D341Med (cell line): ENCODE measurements at places on chromosomes 1 and 21.

GRCh38 chr1:204384636-204385352 is 25.1 kb upstream of the PLEKHA6 start:
- DNase-seq = no peak

- DNase-seq = peak; percentile 76
These were observed 5.3 kb upstream of the MROH9 start for GRCh38 chr1:170929835-170930554.

- no peak for DNase-seq
These were observed 19.8 kb downstream of the ZBTB17 start for GRCh38 chr1:15956150-15956549.

GRCh38 chr1:6979003-6979613 is 193.9 kb downstream of the CAMTA1 start:
- no peak for DNase-seq

GRCh38 chr1:2256435-2257244 is 28.5 kb downstream of the SKI start:
- DNase-seq = no peak

DNA sequence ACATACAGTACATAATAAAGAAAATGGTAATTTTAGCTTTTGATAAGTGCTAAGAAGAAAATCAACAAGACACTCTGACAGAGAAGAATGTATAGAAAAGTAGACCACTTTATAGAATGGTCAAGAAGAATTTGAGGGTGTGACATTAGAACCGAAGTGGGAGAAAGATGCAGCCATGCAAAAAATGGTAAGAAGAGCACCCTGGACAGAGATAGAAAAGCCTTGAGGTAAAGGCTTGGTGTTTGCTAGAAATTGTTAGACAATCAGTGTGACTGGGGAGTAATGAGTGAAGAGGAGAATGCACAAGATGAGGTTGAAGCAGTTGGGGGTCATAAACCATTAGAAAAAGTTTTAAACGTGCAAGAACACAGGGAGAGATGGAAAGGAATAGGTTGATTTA is 23.5 kb downstream of the MAEL start:
- DNase-seq = no peak

GRCh38 chr1:198245379-198245778 is 88.6 kb downstream of the NEK7 start:
- no peak for DNase-seq

DNA sequence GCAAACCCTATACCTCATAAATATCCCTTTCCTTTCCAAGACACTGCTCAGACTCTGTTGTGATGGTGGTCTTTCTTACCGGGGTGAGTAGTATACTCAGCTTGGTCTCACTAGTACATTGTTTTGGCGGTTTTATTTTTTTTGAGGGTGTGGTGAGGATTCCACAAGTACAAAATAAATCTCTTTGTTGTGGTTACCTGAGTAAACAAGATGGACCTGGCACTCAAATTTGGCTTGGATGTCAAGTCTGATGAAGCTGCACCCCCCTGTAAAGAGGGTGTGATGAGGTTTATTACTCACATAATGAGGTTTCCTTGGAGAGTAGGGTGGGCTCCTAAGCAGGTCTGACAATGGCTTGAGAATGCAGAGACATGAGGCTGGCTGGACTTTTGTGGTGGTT is 68.2 kb upstream of the KCNJ6 start:
- no peak for DNase-seq

DNA sequence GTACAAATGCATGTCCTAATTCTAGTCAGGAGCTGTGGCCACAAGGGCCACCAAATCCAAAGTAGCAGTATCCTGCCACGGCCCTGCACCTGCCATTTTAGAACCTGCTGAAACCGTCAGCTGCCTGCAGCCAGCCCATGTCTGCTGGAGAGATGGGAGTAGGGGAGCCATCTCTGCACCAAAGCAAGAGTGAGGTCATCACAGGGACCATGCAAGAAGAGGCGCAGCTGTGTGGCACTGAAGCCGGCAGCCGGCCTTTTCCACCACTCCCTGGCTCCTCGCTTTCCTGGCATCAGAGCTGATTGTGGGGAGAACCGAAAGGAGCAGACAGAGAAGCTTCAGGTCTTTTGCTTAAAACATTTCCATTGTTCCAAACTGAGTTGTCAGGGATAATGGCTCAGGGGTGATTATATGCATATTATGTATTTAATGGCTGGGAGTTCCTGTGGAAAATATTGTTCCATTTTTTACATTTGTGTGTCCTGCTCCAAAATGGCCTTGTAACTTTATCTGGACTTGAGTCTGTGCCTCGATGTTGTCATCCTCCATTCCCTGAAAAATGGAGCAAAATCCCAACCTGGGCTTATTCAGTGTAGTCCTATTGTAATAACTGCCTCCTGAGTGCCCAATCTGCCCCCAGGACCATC is 18.7 kb upstream of the NBL1 start:
- no peak for DNase-seq

- DNase-seq = no peak
These were observed 6.0 kb downstream of the PABPC4 start for GRCh38 chr1:39570477-39571177.

- DNase-seq = no peak
These were observed 13.0 kb upstream of the GUCA2B start for GRCh38 chr1:42140191-42140590.

DNA sequence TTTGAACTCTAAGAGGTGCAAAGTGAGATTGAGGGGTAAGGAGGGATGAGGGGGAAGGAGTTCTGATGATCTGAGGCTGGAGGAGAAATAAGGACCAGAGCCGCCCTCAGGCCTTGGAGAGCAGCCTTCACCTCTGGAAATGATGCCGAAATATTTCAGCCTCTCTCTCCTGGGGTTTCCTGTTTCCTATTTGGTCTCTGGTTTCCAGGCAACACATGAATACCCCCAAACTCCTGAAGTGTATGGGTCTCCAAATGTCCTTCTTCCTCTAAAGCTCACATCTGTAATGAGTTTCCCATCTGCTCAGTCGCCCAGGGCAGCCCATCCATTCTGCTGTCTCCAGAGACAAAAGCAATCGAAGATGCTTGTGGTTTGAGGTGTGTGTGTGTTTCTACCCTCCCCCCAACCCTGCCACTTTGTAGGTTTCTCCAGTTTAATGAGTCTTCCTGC is 52.0 kb upstream of the FAM20B start:
- DNase-seq = no peak

- DNase-seq = no peak
These were observed 169.1 kb downstream of the TRIM33 start for GRCh38 chr1:114341856-114342255.

DNA sequence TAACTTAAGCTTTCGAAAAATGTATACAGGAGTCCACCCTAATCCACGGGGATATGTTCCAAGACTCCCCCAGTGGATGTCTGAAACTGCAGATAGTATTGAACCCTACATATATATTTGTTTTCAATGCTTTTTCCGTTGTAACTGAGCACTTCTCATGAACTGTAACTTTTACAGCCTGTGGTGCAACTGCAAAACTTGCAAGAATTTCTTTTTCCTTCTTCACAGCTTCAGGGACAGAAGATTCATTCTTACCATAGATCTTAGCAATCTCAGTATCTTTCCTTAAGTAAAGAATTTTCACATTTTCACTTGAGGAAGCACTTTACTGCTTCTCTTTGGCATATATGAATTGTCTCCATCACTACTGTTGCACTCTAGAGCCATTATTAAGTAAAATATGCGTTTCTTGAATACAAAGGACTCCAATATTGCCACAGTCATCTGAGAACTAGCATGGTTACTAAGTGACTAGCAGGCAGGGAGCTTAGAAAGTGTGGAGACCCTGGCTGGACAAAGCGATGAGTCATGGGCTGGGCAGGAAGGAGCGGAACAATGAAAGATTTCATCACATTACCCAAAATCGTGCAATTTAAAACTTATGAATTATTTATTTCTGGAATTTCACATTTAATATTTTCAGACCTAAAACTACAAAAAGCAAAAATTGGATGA is 14.1 kb downstream of the DPYD start:
- no peak for DNase-seq

GRCh38 chr1:28135371-28136168 is 40.9 kb downstream of the PTAFR start:
- no peak for DNase-seq

DNA sequence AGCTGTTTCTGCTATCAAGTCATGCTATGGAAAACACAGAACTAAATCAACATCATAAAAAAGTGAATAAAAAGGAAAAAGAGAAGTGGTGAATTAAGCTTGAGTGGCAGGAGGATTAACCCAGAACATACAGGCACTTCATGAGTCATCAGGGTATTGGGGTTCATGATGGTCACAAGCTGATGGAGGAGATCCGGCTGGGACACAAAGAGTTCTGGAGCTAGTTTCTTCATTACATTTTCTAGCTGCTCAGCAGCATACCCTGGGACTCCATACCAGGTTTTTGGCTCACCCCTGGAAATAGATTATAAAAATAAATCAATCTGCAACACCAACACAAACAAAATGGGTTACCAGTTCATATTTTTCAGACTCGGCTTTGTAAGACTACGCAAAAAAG is 42.5 kb upstream of the SYT2 start:
- DNase-seq = no peak

DNA sequence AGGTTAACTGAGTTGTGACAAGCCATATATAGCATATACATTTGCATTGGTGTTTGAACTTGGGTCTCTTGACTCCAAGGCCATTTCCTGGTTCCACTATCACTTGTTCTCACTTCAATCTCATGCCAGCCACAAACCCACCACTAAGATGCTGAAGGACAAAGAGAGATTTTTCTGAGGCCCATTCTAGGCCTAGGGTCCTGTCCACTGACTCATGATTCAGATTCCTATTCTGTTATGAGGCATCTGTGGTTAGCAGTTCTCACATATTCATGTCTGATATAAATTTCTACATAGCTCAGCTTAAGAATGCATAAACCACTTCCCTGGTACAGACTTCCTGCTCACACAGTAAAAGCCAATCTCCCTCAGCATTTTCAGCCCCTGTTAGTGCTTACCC is 326.1 kb upstream of the BEND5 start:
- DNase-seq = no peak

- no peak for DNase-seq
These were observed 560.4 kb downstream of the PTBP2 start for GRCh38 chr1:97281962-97282361.

DNA sequence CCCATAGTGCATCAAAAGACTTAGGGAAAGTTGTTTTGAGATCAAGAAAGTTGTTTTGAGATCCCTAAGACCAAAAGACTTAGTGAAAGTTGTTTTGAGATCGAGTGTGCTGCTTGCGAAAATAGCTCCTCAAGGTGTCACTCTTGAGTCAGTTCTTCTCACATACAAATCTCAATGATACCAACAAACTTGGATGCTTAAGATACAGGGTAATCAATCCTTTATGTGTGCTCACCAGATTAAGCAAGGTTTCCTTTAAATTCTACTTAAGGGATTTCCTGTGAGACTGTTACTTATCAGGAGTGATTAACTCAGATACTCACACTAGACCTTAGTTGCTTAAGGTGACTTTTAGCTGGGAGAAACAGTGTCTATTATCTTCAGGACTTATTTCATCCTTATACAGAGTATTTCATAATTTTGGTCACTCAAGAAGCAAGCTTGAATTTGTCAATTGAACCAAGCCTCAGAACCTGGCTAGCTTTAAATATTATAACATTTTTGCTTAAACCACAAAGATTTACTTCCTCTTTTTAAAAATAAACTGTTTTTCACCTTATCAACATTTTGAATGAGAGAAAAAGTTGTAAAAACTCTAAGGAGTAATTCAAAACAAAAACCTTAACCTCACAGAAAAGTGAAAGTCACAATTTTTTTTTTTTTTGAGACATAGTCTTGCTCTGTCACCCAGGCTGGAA is 8.0 kb upstream of the RLF start:
- peak; percentile 39 for DNase-seq

GRCh38 chr1:80214888-80215540 is 1208.5 kb upstream of the ADGRL4 start:
- DNase-seq = no peak

- DNase-seq = no peak
These were observed 207.2 kb downstream of the KIF26B start for GRCh38 chr1:245361951-245362350.

DNA sequence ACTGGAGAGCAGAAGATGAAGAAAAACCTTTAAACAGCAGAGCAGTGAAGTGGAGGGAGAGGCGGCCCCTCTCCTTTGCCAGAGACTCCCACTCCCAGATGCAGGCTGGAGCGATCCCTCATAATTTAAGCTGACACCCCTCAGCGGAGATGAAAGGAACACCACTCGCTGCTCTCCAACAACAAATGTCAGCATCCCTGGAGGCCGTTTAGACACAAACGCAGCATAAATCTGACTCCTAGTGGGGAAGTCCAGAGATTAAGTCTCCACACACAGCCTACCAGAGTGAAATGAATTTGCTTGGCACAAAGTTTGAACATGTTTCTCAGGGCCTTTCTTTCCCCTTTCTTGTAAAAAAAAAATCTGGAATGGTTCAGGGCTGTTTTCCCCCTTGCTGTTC is 137.8 kb downstream of the LMX1A start:
- no peak for DNase-seq

DNA sequence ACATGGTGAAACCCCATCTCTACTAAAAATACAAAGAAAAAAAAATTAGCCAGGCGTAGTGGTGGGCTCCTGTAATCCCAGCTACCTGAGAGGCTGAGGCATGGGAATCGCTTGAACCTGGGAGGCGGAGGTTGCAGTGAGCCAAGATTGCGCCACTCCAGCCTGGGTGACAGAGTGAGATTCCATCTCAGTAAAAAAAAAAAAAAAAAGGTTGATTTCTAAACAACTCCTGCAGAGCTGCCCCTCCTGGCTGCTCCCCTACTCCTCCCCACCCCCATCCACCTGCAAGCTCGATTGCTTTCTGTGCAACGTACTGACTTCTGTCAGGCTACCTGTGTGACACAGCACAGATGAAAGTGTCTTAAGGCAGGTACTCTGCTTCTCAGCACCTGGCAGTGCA is 13.3 kb downstream of the ETV3L start:
- no peak for DNase-seq

- DNase-seq = no peak
These were observed 2.7 kb downstream of the GSTM4 start for GRCh38 chr1:109658533-109659042.

GRCh38 chr1:10920063-10920626 is 92.3 kb upstream of the TARDBP start:
- DNase-seq = no peak

DNA sequence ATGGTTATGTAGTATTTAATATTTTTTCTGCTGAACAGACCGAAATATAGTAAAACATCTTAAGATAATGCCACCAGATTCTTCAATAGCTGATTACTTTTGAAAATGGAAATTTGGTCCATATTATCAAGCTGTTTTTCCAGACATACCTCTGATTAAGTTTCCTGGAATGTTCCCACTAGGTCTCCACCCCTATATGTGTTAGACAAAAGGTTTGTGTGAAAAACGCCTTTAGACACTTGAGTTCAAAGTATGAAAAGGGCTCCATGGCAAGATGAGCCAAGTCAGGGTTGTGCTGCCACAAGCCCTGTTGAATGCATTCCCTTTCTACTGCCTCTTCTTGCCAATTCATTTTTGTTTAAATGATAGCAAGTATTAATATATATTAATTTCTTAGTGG is 52.7 kb downstream of the ZBTB17 start:
- no peak for DNase-seq
